Mesendoderm (in vitro differentiated cells): ENCODE measurements at places on chromosomes 2 and 18.

- DNase-seq, result no peak
Measured at GRCh38 chr2:231467016-231467545, 2.8 kb upstream of the NCL start.

- DNase-seq, result no peak
Measured at GRCh38 chr2:817336-818015, 133.2 kb upstream of the SNTG2 start.

DNA sequence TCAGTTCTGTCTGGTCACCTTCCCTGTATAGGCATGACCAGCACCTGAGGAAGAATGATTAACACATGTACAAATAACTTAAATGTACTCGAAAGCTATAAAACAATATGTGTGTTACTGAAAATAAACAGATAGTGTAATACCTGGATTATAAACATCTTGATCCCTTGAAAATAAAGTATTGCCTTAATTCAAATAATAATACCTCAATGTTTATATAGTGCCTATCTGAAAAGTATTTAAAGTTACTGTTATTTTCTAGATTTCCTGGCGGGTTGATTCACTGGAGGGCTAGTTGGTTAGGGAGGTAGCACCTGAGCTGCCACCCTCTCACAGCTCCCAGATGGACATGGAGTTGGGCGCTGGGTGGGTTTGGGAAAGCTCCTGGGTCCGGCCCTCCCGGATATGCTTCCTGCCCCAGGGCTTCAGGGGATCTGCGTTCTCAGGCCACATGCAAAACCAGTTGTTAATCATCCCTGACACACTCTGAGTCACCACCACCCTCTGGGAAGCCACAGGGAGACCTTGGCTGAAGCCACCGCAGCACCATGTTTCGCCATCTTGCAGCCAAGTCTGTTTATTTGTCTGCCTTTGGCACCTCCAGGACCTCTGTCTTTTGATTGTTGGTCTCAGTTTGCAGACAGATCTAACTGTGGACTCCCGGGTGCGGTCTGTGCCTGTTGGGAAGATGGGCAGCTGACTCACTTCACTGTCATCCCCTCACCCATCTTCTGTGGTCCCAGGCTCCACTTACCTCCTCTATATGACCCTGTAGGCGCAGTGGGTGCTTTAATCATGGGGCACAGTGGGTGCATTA lies 35.3 kb downstream of the RAB31 start:
- DNase-seq, result peak; percentile 94

DNA sequence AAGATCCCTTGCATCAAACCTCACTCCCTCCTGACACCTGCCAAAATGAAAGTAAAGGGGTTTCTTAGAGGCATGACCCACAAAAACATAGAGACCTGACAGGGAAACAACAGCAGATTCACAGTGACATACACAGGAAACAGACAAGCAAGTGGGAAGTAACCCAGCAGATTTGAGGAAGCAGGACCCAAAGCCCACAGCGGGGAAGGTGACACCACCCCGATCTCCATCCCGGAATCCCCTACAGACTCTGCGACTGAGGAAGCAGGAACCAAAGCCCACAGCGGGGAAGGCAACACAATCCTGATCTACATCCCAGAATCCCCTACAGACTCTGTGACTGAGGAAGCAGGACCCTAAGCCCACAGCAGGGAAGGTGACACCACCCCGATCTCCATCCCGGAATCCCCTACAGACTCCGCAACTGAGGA lies 21.6 kb downstream of the CIB4 start:
- DNase-seq, result no peak

DNA sequence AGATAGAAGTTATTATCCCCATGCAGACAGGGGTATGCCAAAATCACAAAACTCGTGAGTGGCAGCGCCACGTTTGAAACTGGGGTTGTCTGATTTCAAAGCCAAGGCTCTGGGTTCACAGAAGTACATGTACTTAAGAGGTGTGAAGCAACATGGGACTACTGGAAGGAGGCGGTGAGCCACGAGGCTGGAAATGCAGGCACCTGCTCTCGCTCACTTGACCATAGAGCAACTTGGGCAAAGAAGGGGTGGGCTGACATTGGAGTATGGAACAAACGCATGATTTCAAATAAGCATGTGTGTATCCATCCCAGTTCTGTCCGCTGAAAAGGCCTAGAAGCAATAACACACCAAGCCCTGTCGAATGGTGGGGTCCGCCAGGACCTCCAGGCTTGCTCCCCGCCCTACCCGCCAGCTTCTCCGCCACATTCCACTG lies 593 bp upstream of the ACTR2 start:
- peak; percentile 46 for DNase-seq

GRCh38 chr18:24726727-24727492 lies 266.5 kb downstream of the HRH4 start:
- DNase-seq, result peak; percentile 80

GRCh38 chr2:120316071-120316470 lies 29.9 kb upstream of the INHBB start:
- DNase-seq, result no peak

GRCh38 chr2:102585847-102586404 lies 33.4 kb upstream of the SLC9A2 start:
- peak; percentile 23 for DNase-seq

DNA sequence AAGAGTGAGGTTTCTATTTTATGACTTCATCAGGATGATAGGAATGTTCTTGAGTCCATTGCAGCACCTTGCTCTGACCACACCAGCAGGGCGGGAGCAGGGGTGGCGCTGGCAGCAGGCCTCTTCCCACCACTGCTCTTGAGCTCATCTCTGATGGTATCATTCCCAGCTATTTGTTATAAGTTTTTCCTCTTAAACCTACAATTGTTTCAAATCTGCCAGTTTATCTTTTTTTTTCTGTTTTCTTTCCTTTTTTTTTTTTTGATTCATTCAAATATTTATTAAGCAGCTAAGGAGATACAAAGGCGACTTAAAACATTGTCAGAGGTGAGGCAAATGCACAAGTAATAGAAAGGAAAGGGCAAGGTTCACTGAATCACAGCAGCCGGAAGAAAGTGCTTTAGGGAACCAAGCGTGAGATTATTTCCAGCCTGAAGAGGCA lies 28.7 kb downstream of the NIFK start:
- DNase-seq, result peak; percentile 41

GRCh38 chr2:217410681-217410960 lies 550.8 kb upstream of the TNP1 start:
- DNase-seq, result no peak

- no peak for DNase-seq
Measured at GRCh38 chr2:10620481-10620880, 69.3 kb downstream of the NOL10 start.

DNA sequence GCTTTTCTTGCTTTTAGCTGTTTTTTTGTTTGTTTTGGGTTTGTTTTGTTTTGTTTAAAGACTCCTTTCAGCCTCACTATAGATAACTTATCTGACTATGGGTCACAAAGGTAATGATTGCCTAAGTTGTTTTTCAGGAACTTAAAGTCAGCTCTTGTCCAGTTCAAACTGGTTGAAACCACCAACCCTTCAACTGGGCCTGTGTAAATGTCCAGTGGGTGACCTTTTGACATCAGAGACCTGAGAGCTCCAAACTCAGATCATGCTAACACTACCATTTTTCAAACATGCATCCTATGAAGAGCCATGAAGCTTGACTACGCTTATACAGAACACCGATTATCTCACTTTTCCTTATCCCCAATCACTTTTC lies 144.6 kb upstream of the RMP24 start:
- no peak for DNase-seq

DNA sequence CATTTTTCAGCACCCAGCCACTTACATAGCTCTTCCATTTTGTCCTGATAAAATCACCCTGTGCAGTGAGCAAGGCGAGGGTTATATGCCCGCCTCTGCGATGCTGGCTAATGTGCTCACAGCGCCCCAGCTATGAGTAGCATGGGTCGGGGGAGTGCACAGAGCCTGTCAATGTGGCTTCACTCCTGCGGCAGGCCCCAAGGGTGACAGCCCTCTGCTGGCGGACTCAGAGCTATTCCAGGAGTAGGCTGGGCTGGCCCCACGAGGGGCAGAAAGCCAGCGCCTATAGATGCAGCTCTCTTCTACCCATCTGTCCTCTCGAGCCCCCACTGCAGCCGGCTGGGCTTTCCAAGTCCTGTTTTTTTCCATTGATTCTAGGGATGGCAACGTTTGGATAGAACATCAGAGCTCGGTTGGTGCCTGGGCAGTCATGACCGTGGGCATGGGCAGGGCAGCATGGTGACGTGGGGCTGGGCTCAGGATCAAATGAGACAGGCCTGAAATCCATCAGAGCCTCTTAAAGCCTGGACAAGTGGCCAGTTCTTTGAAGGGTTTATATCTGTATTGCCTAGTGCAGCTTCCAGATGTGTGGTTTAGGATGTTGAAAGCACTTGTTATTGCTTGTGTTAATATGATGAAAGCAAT lies 134.7 kb downstream of the MCFD2 start:
- DNase-seq, result peak; percentile 78

- DNase-seq, result no peak
Measured at GRCh38 chr18:37012452-37012851, 183.5 kb downstream of the KIAA1328 start.

GRCh38 chr2:161625314-161625919 lies 1.2 kb downstream of the SLC4A10 start:
- DNase-seq, result peak; percentile 87

GRCh38 chr18:56421647-56422046 lies 216.7 kb downstream of the TXNL1 start:
- no peak for DNase-seq

- no peak for DNase-seq
Measured at GRCh38 chr2:219562049-219563020, 9.0 kb downstream of the OBSL1 start.

DNA sequence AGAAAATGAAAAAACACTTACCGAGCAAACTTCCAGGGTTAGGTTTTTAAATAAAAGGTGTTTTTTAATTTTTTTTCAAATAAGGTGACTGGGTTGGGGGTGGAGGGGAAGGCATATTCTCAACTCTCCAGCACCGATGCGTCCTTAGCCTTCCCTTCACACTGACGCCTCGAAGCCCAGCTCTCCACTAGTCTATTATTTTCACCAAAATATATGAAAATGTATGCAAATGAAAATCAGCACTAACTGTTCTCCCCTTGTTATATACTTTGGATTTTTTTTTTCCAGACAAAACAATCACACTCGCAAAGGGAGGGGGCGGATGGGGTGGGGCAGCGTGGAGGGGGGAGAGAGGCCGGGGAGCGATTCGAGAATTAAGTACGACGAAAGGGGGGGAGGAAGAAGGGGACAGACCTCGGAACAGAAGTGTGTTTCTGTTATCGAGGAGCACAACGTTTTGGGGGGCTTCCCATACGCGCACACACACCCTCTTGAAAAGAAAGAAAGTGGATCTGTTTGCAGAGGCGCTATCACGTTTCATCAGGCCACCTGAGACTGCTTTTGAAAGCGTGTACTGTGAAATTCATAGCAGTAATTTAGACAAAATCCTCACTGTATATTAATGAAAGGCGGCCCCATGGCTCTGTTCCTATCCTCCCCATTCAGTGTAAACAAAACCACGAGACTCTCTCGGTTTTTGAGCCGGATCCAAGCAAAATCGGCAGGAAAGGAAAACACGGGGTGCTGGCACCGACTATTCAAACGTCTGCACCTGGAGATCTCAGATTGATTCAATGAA lies 2.4 kb upstream of the POU3F3 start:
- peak; percentile 27 for DNase-seq

DNA sequence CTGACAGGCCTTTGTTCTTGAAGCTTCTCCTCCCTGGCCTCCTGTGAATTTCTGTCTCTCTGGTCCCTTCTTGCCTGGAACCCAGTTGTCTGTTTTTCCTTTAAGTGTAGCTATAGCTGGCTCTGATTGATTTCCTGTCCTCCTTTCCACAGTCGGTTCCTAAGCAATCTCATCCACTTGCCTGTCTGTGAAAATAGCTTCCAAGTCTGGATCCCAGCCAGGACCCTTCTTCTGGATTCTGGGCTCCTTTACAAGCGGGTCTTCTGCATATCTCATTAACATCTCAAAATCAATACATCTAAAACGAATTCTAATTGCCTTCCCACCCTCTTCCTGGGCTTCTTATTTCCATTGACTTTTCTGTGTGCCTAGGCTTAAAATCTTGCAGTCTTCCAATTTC lies 124.9 kb downstream of the DAW1 start:
- no peak for DNase-seq

GRCh38 chr2:8154270-8154669 lies 527.6 kb upstream of the ID2 start:
- no peak for DNase-seq

DNA sequence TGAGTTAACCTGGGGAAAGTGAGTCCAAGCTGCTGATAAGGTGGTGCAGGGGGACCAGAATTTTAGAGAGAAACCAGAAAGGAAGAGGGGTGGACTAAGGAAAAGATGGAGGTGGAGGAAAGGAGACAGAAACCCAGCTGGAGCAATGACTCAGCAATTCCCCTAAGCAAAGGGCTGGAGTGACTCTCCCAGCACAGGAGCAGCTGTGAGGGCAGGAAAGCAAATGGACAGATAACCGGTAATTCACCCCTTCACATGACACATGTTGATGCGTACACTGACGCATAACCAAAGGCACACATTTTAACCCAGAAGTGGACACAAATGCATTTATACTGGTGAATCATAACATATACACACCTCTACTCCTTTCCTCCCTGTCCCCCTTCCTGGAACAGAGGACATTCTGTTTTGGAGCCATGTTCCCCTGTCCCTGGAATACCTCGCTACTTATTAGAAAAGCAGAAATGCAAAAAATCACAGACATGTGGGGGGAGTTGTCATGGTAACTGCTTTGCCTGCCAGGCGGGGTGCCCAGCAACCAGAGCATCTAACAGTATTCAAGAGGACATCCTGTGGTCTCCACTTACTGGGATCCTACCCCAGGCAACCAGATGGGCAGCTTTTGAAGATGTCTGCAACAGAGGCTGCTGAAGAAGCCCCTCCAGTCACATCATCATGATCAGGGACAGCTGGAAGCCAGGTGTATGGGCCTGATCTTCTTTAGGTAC lies 4.7 kb downstream of the CDK5R2 start:
- peak; percentile 67 for DNase-seq

DNA sequence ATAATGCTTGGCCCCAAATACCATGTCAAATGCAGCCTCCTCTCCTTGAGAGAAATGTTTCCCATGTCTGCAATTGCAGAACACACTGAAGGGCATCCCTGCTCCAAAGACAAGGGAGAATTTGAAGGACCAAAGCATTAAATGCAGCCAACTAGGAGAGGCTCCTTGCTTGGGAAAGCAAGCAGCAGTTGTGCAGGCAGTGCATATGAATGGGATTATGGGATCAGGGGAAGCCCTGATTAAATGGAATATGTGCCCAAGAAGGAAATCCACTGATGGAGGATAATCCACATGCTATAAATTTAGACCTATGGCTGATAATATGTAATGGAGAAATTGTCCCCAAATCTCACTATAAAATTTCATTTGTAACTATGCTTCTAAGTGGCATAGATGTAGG lies 116.1 kb downstream of the NCKAP5 start:
- DNase-seq, result no peak

GRCh38 chr18:12886498-12887126 lies 2.6 kb upstream of the PTPN2 start:
- DNase-seq, result peak; percentile 60

GRCh38 chr2:70303186-70303585 lies 1.3 kb upstream of the FAM136A start:
- no peak for DNase-seq
